Posterior cingulate gyrus (tissue), 11 donors: ENCODE measurements at places on chromosomes 11 and 22.

DNA sequence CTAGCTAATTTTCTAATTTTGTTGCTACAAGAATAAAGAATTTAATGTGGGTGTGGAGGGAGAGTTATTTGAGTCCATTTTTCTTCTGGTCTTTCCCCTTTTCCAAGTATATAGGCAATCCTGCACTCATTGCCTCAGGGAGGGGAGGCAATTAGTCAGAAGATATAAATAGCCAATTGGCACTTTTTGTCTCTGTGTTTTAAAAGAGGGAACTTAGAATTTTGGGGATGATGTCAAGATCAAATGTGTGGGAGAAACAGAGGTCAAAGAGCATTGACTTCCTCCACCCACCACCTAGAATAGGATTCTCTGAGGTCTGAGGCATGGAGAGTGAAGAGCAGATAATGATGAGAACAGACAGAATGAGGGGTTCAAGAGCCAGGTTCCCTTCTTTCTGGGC lies 120.3 kb upstream of the ZC3H12C start:
- DNase-seq = no peak

DNA sequence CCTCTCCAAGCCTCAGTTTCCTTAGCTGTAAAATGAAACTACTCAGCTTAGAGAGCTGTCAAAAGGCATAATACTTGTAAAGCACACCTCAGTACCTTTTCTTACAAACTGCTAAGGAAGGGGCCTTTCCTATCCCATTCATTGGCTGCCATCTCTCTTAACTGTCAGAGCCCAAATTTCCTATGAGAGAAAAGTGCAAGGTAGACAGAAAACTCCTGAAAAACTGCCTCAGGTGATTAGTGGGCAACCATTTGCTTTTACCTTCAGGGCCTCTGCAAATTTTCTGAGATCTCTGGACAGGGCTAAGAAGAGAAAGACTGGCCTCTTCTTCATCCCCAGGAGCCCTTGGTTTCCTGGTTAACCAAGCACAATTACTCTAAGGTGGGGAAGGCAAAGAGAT lies 13.8 kb downstream of the LARGE1 start:
- DNase-seq = no peak

DNA sequence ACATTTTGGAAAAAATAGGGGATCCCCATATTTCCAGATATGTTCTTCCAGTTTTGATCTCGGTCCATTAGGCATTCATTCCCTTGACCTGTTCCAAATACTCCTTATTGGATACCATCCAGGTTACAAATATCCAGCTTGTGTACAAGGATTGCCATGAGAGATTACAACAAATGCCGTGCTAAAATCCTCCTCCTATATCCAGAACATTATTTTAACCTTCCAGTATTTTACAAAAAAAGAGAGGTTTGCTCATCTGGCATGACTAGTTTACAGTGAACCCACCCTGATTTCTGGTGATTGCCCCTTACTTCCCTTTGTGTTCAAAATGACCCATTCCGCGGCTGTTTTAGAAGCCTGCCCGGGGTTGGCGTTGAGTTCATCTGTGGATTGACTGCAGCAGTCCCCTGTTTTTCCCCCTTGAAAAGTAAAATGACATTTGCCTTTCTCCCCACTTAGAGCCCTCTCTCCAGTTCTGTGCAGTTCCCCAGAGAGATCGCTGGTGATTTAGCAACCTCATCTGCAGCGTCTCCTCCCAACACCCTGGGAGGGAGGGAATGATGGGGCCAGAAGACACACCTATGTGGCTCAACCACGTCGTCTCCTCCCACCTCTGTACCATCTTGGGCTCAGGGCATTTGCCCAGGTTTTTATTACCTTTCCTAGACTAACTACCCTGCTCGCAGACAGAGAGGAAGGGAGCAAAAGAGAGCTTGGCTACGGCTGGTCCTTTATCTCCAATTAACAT lies 73.6 kb downstream of the DSCAML1 start:
- DNase-seq = peak; percentile 52

- DNase-seq = no peak
These were observed 57.4 kb upstream of the BID start for GRCh38 chr22:17831501-17832251.

GRCh38 chr22:25025491-25026400 lies 73.2 kb downstream of the KIAA1671 start:
- DNase-seq = peak; percentile 87

GRCh38 chr11:117950301-117950700 lies 21.1 kb upstream of the TMPRSS13 start:
- no peak for DNase-seq

DNA sequence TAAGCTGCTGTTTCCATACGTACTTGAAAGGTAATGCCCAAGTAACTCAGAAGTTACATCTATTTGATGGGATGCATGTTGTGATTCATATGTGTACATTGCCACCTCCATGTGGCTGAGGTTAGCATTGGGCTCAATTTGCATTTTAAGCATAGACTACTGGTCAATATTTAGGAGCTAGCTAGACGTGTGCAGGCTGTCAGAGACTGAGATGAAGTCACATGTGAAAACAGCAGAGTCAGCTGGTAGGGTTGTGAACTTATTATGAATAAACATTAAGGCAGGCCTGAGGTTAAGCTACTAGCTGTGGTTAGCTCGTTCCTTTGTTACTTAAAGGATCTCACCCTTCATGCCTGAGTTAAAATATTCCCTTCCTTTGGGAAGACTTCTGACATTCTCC lies 114.5 kb upstream of the MTNR1B start:
- DNase-seq = no peak

DNA sequence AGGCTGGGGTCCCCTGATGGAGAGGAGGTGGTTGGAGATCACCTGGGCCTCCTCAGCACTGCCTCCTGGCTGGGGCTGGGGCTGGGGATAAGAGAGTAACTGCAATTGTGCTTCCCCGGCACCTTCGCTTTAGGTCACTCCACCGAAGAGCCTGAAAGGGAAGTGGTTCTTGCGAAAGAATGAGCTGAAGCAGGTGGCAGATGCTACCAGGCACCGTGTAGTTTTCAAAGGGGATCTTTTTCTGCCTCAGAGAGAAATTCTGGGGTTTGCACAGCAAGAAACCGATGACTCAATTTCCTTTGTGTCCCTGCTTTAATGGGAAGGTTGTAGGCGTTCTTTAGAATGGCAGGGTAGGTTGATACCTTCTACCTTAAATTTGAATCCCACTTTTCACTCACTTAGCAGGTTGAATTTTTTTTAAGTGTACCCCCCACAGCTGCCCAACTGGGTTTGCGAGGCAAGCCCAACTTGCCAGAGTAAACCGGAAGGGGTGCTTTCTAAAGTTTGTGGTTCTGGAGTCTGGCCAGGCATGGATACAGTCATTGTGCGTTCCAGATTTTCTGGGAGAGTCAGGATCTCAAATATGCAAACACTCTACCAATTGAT lies 5.3 kb downstream of the CD44 start:
- DNase-seq = no peak

GRCh38 chr11:131190446-131190845 lies 180.0 kb upstream of the NTM start:
- DNase-seq = no peak

GRCh38 chr22:30261134-30261533 lies 5.5 kb downstream of the OSM start:
- DNase-seq = no peak

DNA sequence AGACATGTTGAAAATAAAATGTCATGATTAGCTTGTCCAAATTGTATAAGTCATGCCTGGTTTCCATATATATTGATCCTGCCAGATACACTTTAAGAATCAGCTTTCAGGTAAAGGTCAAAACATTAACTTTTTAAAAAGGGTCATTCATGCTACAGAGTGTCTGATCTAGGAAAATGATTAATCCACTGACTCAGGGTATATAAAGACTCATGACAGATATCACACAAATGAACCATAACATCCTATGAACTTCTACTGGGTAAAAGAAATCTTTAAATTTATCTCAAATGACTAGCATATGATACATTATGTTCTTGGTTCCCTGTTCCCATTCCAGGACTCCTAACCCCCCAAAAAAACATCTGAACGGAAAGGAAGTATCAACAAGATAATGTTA lies 11.7 kb downstream of the MRTFA start:
- DNase-seq = no peak

- no peak for DNase-seq
These were observed 71.9 kb downstream of the FBXO7 start for GRCh38 chr22:32546496-32546895.

GRCh38 chr11:62026739-62027370 lies 59.4 kb upstream of the FTH1 start:
- DNase-seq = no peak

GRCh38 chr11:2092956-2093412 lies 46.2 kb downstream of the IGF2 start:
- DNase-seq = peak; percentile 61

DNA sequence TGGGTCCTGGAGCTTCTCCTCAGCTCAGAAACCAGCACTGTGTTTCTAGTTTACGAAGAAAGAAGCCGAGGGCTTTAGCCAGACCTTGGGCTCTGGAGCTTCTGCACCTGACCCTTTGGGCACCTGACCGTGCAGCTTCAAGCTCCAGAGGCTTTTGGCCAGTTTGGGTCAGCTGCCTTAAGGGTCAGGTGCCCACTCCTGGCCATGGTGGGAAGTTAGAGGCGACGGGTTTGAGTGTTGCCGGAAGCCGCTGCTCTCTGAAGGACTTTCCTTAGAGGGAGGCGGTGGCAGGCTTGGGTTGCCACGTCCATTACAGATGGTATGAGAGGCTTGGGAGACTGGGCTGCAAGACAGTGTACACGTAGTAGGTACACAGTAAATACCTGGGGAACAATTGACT lies 52.3 kb downstream of the PISD start:
- DNase-seq = no peak

DNA sequence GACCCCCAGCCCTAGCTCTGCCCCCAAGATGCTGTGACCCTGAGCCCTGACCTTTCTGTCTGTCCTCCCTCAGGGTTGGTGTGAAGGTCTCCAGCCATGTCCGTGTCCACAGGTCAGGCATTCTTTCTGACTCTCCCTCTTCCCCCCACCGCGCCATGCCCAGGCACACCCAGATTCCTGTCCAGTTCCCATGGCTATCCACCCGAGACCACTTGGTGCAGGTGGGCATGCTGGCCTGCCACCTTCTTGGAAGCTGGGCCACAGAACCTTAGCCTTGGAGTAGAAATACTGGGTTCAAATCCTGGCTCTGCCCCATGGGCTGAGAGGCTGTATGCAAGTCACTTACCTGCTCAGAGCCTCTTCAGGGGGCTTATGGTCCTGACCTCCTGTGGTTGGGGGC lies 2.3 kb upstream of the PLCB3 start:
- no peak for DNase-seq

- DNase-seq = no peak
These were observed 21.3 kb downstream of the AMPD3 start for GRCh38 chr11:10476342-10476741.

GRCh38 chr11:16184588-16184987 lies 171.8 kb downstream of the SOX6 start:
- no peak for DNase-seq

DNA sequence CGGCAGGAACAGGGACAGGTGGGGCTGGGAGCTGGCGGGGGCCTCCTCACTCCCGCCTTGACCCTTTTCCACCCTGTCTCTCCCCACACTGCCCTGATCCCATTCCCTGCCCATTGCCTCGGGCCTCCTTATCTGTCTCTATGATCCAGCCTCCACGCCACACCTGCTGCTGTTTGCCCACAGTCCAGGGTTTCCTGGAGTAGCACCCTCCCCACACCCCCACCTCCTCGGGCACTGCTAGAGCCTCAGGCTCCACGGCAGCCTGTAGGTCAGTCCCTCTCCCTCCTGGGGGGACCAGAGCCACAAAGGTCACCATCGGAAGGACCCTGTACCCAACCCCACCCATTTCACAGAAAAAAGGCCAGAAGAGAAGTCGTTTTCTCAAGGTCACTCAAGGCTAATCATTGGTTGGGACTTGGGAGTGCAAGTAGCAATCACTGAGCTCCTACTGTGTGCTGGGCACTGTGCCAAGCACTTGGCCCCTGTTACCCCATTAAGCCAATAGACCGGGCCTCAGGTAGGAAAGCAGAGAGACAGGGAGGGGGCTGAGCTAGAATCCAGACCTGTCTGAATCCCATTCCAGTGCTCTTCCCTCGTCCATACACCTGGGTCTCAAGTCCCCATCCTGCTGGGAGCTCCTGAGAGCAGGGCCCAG lies 71.8 kb downstream of the PDE2A start:
- DNase-seq = no peak

- DNase-seq = no peak
These were observed 63.3 kb downstream of the SYN3 start for GRCh38 chr22:32994898-32995297.
